ENCODE measurements at places on chromosomes 1 and 21. TPM values are rescaled to one million over a fixed set of nuclear protein-coding genes. Genes with fewer than 3 reads are reported as not detected.

DNA sequence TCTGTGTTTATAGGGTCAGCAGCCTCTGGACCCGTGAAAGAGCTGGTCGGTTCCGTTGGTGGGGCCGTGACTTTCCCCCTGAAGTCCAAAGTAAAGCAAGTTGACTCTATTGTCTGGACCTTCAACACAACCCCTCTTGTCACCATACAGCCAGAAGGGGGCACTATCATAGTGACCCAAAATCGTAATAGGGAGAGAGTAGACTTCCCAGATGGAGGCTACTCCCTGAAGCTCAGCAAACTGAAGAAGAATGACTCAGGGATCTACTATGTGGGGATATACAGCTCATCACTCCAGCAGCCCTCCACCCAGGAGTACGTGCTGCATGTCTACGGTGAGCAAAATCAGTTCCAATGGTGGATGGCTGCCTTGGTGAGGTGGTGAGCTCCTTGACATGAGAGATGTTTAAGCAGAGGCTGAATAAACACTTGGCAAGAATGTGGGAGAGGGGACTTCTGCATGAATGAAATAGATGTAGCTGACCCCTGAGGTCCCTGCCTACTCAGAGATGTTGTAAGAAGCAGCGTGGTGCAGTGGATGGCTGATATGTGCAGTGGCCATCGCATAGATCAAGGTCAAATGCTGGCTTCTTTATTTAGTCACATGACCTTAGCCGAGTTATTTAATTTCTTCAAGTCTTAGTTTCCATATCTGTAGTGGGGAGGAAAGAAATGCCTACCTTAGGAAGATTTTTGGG is 9.3 kb downstream of the SLAMF7 start:
- DNase-seq = no peak

- DNase-seq = no peak
Observed at GRCh38 chr1:1091344-1092148, 17.4 kb upstream of the RNF223 start.

- DNase-seq = no peak
Observed at GRCh38 chr1:38500352-38500751, 359.2 kb downstream of the RRAGC start.

DNA sequence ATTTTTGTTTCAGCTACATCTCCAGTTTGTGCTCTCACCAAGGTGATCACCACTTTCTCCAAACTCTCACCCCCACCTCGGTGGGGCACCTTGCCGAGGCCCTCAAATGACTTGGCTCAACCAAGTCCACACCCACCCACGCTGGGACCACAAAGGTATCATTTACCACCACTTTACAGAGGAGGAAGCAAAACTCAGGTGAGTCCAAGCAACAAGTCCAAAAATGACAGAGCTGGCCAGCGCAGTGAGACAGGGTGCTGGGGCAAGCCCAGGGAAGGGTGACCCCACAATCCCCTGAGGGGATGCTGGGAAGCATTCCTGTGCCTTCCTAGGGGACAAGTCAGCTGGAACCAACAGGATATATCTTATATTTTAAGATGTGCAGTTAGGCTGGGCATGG is 24.7 kb downstream of the SSBP3 start:
- DNase-seq = no peak

- DNase-seq = peak; percentile 76
Observed at GRCh38 chr21:38352536-38353219, 95.9 kb downstream of the KCNJ15 start.

GRCh38 chr1:201260236-201260590 is 23.1 kb upstream of the PKP1 start:
- no peak for DNase-seq

DNA sequence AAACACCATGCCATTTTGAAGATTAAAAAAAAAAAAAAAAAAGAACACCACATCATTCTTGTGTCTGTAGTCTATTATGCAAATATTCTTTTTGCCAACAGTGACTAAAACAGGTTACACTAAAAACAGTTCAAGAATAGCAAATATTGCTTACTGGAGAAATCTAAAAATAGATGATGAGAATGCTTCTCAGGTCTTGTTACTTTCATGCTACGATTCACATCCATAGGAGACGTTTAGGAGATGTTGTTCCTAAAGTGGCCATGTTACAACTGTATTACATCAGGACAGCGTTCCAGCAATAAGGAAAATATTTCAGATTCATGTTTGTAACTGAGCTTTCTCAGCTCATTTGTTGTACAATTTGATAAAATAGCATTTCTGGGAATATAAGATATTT is 32.3 kb downstream of the RAB3GAP2 start:
- no peak for DNase-seq

- peak; percentile 33 for DNase-seq
Observed at GRCh38 chr1:219039682-219040154, 134.0 kb upstream of the LYPLAL1 start.

DNA sequence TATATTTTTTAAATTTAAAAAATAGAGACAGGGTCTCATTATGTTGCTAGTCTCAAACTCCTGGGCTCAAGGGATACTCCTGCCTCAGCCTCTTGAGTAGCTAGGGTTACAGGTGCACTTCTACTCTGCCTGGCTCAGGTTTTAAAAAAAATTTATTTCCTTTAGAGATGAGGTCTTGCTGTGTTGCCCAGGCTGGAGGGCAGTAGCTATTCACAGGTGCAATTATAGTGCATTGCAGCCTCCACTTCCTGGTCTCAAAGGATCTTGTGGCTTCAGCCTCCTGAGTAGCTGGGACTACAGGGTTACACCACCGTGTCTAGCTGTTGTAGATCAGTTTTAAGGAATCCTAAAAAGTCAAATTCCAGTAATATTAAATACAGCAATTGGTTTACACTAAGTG is 5.0 kb downstream of the RNF11 start:
- DNase-seq = no peak

GRCh38 chr1:201288765-201289164 is 5.5 kb downstream of the PKP1 start:
- no peak for DNase-seq

GRCh38 chr1:8870103-8870502 is 8.4 kb downstream of the ENO1 start:
- DNase-seq = no peak

GRCh38 chr1:41780916-41781315 is 137.8 kb downstream of the HIVEP3 start:
- DNase-seq = no peak

DNA sequence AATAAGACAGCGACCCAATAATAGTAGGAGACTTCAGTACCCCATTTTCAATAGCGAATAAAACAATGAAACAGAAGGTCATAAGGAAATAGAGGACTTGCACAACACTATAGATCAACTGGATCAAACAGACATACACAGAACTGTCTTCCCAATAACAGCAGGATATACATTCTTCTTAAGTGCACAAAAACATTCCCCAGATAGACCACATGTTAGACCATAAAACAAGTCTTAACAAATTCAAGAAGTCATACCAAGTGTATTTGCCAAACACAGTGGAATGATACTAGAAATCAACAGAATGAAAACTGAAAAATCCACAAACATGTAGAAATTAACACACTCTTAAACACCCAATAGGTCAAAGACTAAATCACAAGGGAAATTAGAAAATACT is 78.0 kb downstream of the LBR start:
- no peak for DNase-seq

DNA sequence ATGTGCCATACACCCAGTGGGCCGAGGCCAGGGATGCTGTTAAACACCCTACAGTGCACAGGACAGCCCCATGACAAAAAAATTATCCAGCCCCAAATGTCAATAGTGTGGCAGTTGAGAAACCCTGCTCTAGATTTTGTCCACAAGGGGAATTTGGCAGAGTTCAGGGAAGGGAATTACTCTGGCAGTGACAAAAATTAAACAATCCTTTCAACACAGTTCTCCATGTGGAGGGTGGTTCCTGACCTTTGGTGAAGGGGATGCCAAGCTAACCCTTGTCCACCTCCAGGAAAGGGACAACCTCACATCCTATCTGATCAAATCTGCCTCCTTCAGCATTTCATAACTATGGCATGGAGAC is 28.4 kb upstream of the CD84 start:
- DNase-seq = no peak

GRCh38 chr1:223197923-223198627 is 55.0 kb upstream of the TLR5 start:
- no peak for DNase-seq

DNA sequence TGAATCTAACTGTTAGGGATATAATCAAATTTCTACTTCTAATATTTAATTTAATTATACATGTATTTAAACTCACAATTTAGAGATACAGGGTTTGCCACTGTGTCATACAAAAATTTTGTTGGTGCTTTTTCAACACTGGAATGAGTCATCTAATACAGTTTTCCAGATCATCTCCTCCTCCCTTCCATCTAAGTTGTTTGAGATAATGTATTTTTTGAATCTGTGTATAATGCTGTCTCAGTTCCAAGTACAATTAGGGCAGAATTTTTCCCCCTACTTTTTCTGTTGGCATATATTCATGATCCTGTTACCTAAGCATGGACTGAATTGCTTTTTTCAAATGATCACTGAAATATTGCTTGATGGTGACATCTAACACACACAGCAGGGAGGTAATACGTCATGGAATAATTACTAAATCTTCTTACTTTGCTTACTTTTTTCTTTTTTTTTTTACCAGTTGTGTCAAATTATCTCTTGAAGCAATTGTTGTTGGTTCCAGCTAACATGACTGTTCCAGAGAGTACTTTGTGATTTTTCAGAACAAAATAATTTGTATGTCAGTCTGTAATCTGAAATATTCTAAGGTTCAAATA is 146.0 kb downstream of the MAGI3 start:
- peak; percentile 28 for DNase-seq

Gene AADACL4
- total RNA-seq = not detected

Gene FASLG
- not detected for total RNA-seq

Gene MYCBP
- 6.1 TPM for total RNA-seq

Gene C1orf141
- not detected for total RNA-seq

Data from fibroblast of villous mesenchyme (primary cell).